GM03348 (cell line): ENCODE measurements at places on chromosomes 3 and 15.

DNA sequence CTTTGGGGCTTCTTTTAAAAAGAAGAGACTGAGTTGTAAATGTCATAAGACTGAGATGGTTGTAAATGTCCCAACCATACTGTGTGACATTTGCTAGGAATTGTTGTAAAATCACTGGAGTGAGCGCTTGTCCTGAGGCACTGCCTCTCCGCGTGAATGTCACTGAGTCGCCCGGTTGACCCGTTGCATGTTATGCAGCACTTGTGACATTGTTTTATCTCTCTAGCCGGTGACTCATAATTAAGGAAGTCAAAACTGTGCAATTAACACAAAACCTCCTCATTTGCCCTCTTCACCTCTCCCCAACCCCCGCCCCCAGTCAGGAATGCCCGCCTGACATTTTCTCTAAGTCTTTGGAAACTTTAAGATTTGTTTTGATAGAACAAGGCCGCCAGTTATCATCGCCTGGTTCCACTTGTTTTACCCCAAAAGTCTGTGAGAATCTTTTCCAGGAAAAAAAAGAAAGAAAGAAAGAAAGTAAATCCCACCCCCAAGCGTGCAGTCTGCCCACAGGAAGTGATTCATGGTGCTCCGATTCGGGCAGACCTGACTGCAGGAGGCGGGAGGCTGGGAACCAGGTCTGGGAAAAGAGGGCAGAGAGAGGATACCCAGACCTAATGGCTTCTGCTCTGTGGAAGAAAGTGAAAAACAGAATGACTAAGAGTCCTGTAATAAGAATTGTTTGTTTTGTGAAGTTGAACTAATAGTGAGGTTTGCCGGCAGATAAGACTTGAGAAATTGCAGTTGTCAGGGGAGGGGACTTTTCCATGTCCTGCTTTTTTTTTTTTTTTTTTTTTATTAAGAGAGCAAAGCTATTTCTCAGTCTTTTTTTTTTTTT, 84.8 kb downstream of the SMAD3 start:
- peak; percentile 84 for DNase-seq

GRCh38 chr3:112776000-112776399, 70.7 kb downstream of the CD200R1L start:
- DNase-seq: no peak

GRCh38 chr15:100265641-100266035, 76.1 kb downstream of the ADAMTS17 start:
- no peak for DNase-seq

GRCh38 chr3:52240059-52240885, 1.3 kb upstream of the TWF2 start:
- peak; percentile 93 for DNase-seq

DNA sequence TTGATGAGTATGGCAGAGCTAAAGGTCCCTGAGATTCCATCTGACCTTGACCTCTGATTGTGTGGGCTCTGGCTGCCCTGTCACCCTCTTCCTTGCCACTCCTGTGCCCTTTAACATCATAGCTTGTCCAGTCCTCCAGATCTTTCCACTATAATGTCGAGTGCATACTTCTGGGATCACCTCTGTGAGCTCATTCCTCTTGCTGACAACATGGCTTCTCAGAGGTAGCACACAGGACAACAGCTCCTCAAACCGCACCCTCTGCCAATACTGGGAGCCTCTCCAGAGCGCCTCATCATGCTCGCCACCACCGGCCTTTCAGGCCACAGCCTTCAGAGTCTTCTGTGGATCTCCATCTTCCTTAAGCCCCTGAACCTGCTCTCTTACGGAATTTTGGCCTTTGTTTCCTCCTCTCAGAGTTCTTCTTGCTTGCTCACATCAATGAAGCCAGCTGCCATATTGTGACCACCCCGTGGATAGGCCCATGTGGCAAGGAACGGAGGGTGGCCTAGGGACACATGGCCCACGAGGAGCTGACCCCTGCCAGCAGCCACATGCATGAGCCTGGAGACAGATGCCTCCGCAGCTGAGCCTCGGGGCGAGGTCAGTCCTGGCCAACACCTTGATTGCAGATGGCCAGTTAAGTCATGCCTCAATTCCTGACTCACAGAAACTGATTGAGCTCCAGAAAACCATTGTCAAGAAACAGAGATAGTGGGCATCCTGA, 31.1 kb downstream of the PLA2G4D start:
- no peak for DNase-seq

- no peak for DNase-seq
Measured at GRCh38 chr15:42148808-42149492, 7.5 kb downstream of the PLA2G4F start.

GRCh38 chr3:53941184-53941583, 49.5 kb upstream of the SELENOK start:
- DNase-seq: peak; percentile 36

- DNase-seq: no peak
Measured at GRCh38 chr3:139252719-139253118, 91.1 kb upstream of the MRPS22 start.

DNA sequence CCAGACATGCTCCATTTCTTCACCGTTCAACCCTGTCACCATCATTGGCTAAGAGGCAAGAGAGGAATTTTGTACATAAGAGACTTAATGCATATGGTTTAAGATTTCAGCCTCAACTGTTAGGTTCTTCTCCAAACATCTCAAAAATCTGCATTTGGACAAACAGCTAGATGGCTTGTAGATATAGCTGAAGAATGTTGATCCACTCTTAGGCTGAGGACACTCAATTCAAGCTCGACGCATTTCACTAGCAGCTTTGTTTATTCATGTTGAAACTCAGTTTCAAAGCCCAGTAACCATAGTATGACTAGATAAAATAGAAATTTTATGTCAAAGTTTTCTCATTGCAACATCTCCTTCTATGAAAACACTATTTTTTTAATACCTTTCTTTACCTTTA, 208.2 kb downstream of the THRB start:
- no peak for DNase-seq

DNA sequence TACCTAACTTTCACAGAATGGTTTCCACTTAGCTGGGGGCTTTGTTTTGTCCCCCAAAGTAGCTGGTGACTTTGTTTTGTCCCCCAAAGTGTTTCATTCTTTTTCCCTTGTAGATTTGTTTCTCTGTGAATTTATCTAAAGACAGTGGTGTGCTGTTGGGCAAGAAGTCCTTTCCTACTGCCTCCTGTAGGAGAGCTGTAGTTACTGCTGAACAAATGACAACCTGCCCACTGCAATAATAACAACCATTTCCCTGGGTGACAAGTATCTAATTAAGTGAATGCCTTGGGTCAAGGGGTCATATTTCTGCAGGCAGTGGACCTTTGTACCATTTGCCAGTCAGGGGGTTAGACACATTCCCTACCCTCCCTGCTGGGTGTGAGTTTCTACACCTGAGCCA, 125.4 kb upstream of the BFSP2 start:
- no peak for DNase-seq

DNA sequence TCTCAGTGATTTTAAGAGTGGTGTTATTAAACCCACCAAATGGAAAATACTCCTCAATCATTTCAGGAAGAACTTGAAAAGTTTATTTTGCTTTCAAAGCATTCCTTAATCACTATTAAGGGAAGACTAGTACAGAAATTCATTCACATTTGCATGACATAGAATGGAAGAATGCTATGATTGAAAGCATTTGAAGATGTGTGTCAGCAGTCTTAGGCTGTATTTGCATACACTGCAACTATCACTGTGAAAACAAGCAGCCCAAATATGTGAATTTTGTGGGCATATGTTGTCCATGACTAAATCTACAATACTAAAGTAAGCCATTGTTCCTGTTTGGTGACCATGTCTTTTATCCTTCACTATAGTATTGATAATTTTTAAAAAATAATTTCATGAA, 95.8 kb downstream of the CNTN3 start:
- DNase-seq: no peak

GRCh38 chr3:191376516-191377141, 46.3 kb upstream of the UTS2B start:
- DNase-seq: peak; percentile 59

GRCh38 chr15:53539878-53540277, 219.6 kb downstream of the WDR72 start:
- DNase-seq: no peak

GRCh38 chr3:151037746-151038477, 47.6 kb upstream of the MED12L start:
- DNase-seq: peak; percentile 91

- no peak for DNase-seq
Measured at GRCh38 chr15:41161736-41162135, 45.7 kb upstream of the INO80 start.

DNA sequence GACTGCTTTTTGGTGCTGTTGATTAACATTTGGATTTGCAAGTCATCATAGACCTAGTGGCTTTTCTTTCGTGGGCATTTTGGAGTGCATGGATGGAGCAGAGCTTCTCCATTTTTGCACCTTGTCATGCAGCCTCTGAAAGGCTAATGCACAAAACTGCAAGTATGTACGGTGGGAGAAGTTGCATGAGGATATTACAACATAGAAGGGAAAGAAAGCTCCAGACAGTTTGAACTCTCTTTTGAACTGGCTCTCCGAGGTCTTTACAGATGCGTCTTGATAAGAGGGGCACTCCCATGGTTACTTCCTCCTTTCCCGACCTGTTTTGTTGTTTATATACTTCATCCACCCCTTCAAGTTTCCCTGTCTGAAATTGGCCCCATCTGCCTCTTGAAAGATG, 147.1 kb upstream of the GBE1 start:
- no peak for DNase-seq

DNA sequence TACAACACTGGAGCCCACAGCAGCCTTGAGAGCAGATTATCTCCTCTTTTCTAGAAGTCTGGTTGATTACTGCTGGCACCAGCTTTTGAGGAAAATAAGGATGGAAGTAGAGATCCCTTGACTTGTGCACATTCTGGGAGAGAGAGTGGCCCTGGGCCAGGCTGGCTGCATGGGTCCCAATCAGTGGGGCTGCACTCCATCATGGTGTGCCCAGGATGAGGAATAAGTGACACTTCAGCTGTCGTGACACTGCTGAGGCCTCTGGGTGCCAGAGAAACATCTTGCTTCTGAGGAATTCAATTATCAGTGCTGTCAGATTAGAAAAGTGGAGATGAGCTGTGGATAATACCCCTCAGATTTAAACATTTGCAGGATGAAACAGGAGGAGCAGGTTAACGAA, 9.1 kb downstream of the RAMAC start:
- no peak for DNase-seq

GRCh38 chr3:188007897-188008296, 146.1 kb upstream of the LPP start:
- no peak for DNase-seq

DNA sequence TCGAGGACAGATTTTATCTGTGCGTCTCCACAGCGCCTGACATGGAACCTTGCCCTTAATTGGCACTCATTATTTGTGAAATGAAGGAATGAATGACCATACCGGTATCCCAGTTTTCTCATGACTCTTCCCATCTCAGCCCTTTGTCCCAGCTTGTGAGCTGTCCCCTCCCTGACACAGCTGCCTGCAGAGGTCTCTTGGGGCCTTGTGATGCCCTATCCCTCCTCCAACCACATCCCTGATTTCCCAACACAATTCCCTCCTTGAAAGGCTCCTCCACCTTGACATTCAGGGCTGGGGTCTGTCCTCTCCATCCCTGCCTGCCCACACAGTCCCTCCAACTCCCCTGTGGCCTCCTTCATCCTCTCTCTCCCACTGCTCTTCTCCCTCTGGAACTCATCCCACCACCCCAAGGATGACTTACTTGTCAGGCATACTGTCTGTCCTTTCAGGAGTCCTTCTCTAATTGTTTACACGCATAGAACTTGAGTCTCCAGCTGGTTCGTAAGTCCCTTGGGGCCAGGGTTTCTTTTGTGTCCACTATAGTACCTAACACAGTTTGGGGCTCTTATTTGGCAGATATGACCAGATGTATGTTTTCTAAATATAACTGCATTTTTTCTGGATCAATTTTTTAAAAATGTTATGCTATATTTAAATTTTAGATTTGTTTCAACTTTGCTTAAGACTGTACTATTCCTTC, 35.6 kb upstream of the FILIP1L start:
- DNase-seq: no peak

DNA sequence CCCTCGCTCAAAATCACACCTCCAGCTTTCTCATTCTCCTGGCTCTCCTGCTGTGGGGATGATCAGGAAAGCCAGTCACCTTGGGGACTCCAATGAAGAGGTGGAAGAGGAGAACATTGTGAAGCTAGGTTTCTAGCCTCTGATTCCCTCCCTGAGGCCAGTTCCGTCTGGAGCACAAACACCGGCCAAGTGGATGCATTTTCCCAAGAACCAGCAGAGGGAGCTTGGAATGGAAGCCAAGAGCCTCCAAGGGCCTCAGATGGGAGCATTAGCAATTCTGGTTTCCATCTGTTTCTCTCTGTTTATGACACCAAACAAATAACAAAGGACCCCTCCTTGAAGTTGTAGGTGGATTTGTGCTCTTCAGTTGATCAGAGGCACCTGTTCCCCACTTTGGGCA, 40.6 kb upstream of the NMNAT3 start:
- peak; percentile 47 for DNase-seq

- no peak for DNase-seq
Measured at GRCh38 chr3:177833332-177833731, 636.0 kb upstream of the TBL1XR1 start.

GRCh38 chr3:15470261-15470660, 42.9 kb downstream of the EAF1 start:
- no peak for DNase-seq

DNA sequence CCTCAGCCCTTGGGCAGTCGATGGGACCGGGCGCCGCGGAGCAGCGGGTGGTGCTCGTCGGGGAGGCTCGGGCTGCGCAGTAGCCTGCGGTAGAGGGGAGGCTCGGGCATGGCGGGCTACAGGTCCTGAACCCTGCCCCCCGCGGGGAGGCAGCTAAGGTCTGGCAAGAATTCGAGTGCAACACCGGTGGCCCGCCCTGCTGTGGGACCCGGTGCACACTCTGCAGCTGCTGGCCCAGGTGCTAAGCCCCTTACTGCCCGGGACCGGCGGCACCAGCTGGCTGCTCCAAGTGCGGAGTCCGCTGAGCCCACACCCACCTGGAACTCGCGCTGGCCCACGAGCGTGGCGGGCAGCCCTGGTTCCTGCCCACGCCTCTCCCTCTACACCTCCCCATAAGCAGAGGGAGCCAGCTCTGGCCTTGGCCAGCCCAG, 377.7 kb upstream of the RBMS3 start:
- no peak for DNase-seq

DNA sequence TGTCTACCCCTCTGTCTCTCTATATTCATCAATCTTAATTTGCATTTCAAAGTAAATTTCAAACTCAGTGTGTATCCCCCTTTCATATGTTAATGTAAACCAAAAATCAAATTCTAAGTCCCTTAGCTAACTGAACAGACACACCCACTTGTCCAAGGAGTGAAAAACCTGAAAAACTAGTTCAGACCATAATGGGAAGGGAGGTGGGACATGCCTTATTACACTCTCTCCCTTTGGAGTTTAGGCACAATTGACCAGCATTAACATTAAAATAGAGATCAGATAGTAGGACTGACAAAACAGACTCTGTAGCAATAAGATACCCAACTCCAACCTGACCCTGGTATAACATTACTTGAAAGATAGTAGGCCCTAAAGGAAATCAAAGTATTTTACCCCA, 247.7 kb upstream of the GADL1 start:
- no peak for DNase-seq
